ENCODE measurements at places on chromosomes 12 and 14. TPM values are rescaled to one million over a fixed set of nuclear protein-coding genes. Genes with fewer than 3 reads are reported as not detected.

The KERA gene
- not detected for total RNA-seq

- no peak for DNase-seq
These were observed 328.0 kb downstream of the NRXN3 start for GRCh38 chr14:78498062-78498595.

The KRT71 gene
- not detected for total RNA-seq

The PUS7L gene
- 11.7 TPM for total RNA-seq

- DNase-seq = no peak
These were observed 409.9 kb downstream of the AEBP2 start for GRCh38 chr12:19849208-19849607.

The WDHD1 gene
- 3.5 TPM for total RNA-seq

GRCh38 chr12:106101803-106102202 lies 37.0 kb downstream of the NUAK1 start:
- no peak for DNase-seq

DNA sequence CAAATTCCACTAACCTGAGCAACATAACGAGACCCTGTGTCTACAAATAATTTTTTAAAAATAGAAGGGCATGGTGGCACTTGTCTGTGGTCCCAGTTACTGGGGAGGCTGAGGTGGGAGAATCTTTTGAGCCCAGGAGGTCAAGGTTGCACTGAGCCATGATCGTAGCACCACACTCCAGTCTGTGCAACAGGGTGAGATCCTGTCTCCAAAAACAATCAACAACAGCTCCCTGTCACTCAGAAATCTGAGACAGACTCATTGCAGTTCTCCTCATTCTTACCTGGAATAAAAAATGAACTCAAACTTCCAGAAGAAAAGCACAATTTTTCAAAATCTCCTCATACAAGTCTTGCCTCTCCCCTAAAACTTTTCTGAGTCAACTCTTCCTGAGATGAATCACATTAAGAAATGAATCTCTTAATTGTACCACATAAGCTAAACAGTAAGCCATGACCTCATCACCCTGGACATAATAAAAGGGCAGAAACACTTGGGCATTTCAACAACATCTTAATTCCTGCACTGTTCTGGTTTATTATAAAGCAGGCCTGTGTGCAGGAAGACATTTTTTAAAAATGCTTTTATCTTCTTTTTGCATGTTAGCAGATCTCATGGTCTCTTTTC lies 214.3 kb upstream of the CDKN3 start:
- no peak for DNase-seq

DNA sequence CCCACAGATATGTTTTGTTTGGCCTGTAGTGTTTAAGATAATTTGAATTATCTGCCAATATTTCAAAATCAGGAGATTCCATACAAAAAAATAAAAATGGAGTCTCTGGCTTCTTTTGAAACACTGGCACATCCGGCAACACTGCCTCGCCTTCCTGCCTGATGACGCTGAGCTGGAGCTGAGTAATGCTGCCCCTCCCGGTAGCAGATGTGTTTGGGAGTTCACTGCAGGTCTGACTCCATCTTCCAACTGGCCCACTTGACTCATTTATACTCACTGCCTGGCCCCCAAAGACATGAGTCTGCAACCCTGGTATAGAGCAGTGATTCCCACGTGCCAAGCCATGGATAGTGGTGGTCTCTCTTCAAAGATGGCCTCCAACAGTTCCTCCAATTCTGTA lies 7.4 kb downstream of the CIT start:
- DNase-seq = no peak

The CDK17 gene
- total RNA-seq = 47.1 TPM

GRCh38 chr14:74867673-74868072 lies 8.3 kb downstream of the PROX2 start:
- DNase-seq = no peak

- DNase-seq = no peak
These were observed 12.5 kb downstream of the OTX2 start for GRCh38 chr14:56797569-56798446.

DNA sequence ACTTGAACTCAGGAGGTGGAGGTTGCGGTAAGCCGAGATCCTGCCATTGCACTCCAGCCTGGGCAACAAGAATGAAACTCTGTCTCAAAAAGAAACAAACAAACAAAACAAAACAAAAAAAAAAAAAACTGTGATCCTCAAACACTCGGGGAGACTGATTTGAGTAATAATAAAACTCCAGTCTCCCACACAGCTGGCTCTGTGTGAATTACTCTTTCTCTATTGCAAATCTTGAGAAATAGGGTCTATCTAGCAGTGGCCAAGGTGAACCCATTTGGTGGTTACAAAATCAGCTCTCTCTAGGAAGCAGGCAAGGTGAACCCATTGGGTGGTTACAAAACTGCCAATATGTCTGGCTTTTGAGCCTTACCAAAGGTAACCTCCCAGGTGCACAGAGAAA lies 6.0 kb upstream of the ACOT6 start:
- DNase-seq = no peak

DNA sequence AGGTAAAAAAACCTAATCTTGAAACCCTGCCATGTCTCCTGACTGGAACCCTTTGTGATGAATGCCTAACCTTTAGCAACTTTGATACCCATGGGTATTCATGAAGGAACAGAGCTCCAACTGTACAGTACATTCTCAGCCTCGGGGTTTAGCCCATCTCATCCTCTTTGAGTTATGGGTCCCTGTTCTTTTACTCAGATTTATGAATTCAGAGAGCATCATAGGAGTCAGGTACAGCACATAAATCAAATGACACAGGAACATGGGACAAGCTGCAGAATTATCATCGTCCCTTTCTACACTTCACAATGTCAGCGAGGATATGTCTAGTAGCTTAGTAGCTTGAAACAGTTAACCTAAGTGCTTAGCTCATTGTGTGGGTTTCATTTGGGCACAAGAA lies 527.4 kb downstream of the NOVA1 start:
- no peak for DNase-seq

DNA sequence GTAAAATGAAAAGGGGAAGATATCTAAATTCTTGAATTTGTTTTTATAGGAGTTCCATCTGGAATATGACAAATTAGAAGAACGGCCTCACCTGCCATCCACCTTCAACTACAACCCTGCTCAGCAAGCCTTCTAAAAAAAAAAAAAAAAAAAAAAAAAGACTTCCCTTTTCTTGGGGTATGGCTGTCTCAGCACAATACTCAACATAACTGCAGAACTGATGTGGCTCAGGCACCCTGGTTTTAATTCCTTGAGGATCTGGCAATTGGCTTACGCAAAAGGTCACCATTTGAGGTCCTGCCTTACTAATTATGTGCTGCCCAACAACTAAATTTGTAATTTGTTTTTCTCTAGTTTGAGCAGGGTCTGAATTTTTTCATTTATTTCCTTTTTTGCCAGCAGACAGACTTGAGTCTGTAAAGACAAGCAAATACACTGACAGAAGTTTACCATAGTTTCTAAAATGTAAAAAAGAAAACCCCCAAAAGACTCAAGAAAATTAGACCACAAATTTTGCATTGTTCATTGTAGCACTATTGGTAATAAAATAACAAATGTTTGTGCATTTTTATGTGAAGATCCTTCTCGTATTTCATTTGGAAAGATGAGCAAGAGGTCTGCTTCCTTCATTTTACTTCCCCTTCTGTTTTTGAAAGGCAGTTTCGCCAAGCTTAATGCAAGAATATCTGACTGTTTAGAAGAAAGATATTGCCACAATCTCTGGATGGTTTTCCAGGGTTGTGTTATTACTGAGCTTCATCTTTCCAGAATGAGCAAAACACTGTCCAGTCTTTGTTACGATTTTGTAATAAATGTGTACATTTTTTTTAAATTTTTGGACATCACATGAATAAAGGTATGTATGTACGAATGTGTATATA lies 12.1 kb upstream of the KCNMB4 start:
- DNase-seq = no peak
